ENCODE measurements at places on chromosomes 3 and 15.

GRCh38 chr15:58362262-58362922, 69.4 kb upstream of the LIPC start:
- no peak for DNase-seq

DNA sequence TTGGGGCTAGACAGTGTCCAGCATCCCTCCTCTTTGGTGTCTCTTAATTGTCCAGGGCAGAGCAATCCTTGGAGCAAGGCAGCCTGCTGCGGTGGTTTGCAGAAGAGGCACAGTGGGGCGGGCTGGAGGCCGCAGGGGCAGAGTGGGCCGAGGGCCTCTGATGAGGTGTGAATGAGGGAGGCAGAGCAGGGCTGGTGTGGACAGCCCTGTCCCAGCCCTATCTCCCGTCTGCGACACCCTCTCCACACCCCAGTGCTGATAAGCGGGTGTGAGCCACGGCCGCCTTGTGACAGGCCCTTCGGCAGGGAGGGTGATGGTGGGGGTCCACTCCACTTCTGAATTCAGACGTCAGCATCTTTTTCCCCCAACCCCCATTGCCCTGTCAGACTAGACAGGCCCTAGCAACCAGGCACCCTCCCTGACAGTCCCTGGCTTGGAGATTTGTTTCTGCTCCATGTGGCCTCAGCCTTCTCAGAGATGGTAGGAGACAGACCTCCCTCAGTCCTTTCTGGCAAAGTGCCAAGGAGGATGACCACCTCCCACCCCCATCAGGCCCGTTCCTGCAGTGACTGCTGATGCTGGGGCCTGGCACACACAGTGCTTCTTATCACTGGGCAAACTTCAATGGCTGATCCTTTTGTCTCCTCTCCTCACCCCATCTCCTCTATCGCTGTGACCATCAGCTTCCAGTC, 37.3 kb downstream of the EXOG start:
- no peak for DNase-seq

DNA sequence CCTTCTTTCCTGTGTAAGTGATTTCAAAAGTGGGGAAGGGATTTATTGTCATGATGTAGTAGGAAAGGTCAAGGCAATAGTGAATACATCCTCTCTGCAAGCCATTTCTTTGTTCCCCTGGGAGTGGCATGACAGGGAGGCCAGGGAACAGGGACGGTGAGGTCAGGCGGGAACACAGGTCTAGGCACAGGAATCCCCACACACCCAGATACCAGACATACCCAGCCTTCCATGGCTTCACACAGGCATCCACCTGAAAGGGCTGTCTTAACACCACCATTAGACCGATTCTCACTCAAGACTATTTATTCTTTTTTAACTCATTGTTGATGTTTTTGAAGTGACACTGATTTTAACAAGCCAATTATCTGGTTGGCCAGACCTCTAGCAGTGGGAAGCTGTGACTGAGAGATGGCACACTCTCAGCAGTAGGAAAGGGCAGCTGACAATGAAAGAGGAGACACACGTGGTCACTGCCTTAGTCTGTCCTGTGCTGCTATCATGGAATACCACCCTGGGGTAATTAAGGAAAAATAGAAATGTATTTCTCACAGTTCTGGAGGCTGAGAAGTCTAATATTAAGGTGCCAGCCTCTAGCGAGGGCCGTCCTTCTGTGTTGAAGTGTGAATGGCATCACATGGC, 74.6 kb upstream of the MYZAP start:
- DNase-seq, result no peak

GRCh38 chr3:72615182-72615581, 233.1 kb downstream of the SHQ1 start:
- DNase-seq, result no peak

DNA sequence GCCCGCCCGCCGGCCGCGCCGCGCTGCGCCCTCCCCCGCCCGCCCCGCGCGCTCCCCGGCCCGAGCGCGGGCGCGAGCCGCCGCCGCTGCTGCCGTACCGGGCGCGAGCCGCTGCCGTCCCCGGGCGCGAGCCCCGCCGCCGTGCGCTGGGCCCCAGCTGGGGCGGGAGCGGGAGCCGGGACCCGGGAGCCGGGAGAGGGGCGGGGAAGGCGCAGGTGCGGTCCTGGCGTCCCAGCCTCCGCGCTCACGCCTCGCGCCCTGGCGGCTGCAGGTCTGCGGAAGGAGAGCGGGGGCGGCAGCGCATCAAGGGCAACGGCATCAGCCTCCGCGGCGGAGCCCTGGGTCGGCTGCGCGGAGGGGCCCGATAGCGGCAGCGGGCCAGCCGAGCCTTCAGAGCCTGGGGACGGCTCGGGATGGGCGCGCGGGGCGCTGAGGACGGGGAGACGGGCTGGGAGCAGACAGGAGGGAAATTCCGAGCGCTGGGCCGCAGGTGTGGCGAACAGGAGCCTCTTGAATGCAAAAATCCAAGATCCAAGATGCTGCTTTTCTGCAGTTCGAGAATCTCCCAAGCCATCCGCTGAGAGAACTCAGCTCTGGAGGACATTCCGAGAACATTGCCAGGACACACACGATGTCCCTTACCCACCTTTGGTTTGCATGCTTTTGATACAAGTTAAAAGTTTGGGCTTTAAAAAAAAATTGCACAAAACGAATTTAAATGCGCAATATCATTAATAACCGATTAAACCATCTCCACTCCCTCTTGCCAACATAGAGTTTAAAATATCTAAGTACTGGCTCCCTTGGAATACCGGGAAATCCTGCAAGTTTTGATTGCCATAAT, 251.1 kb downstream of the TJP1 start:
- peak; percentile 25 for DNase-seq

DNA sequence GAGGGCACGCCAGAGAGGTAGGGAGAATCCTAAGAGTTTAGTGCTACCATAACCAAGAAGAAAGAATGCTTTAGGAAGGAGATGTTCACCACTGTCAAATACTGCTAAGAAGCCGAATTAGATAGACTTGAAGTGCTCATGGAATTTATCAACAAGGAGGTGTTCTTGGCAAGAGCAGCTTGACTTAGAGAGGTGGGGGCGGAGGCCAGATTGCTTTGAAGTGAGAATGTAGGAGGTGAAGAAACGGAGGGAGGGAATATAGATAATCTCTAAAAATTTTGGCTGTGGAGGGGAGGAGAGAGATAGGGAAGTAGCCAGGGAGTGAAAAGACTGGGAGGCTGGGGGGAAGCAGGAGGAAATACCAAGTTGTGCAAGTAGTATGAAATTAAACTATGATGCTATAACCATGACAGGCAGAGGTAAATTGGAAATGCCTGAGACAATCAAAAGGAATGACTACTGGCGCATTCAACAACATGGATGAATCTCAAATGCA, 35.5 kb downstream of the GADL1 start:
- DNase-seq, result no peak

- no peak for DNase-seq
These were observed 3.2 kb upstream of the CHSY1 start for GRCh38 chr15:101255051-101255395.

DNA sequence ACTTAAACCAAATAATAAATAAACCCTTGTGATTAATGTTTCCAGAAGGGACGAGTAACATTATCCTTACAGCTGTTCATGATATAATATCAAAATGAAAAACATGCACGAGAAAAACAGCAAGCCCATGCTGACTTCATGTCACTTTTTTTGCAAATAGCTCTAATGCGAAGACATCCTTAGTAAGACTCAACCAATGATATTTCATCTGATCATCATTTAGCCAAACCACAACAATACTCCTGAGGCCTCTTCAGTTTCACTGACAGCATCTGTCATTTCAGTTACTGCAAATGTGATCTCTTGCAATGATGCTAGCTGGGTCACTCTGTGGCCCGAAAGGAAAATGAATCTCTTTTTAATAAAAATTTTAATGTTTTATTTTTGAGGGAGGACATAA, 74.0 kb downstream of the POLR2M start:
- no peak for DNase-seq

- DNase-seq, result no peak
These were observed 13.6 kb downstream of the TBC1D23 start for GRCh38 chr3:100274361-100274760.

- no peak for DNase-seq
These were observed 117.1 kb upstream of the MRPS22 start for GRCh38 chr3:139226731-139227130.

- DNase-seq, result no peak
These were observed 1.5 kb downstream of the PLCL2 start for GRCh38 chr3:16886303-16886683.

DNA sequence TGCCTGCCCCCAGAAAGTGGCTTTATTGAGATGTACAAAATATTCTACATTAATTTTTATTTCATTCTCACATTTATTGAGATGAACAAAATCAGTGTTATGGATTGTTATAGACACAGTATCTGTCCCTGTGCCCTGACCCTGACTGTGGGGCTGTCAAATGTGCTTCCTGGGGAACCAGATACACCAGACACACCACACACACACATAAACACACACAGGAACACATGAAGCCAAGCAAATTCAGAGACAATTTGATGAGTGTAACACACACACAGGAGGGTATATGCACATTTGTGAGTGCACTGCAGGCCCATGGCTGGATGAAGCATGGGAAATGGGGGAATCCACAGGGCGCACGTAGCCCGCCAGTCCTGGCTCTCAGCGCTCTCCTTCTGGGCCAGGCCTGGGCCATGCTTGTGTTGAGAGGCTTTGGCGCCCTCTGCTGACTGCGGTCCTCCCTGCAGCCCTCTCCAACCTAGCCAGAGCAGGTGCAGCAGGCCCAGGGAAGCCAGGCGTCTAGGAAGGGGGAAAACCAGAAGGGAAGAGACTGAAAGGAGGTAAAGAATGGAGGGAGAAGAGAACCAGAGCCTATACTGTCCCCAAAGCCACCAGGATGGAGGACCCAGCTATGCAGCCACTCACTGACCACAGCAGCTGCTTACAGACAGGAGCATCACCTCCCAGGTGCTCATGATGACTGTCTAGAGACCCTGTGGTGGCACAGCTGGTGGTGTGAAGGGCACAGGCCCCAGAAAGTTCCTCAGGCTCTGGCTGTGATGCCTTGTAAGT, 18.0 kb upstream of the LOXL1 start:
- DNase-seq, result peak; percentile 87

GRCh38 chr15:32884146-32884545, 166.3 kb downstream of the GREM1 start:
- DNase-seq, result no peak

DNA sequence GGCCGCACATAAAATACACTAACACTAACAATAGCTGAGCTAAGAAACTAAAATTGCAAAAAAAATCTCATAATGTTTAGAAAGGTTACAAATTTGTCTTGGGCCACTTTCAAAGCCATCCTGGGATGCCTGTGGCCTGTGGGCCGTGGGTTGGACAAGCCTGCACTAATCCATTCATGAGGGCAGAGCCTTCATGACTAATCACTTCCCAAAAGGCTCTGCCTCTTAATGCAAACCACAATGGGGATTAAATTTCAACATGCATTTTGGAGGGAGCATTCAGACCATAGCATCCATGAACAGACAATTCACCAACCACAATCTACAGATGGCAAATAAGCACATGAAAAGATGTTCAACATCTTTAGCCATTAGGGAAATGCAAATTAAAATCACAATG, 128.2 kb downstream of the SUCLG2 start:
- DNase-seq, result peak; percentile 69

DNA sequence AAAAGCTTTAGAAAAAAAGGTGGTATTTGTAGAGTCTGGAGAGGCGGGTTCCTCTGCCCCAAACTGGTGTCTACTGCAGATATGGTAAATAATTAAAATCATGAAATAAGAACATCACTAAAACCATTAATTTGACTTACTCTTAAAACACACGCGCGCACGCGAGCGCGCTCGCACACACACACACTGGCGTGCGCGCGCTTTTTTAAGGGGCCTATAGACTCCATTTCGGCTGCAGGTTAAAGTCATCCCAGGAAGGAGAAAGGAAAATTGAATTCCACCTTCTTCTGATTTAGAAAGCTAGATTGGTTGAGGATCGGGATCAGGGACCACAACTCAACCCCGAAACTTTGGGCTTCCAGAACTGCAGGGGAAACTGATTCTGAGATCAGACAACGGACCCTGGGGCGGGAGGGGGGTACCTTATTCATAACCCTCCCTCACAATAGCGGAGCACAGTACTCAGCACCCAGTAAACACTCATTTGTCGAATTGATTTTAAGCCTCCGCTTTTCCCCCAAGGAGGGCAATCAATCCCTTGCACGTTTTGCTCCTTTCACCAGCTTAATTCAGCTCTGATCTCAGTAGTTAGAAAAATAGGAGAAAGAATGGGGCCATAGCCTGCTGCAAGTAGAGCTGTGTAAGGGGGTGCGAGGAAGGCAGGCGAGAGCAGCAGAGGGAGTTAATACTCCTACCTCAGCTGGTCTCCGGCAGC, 509 bp upstream of the LRRC3B start:
- peak; percentile 2 for DNase-seq

DNA sequence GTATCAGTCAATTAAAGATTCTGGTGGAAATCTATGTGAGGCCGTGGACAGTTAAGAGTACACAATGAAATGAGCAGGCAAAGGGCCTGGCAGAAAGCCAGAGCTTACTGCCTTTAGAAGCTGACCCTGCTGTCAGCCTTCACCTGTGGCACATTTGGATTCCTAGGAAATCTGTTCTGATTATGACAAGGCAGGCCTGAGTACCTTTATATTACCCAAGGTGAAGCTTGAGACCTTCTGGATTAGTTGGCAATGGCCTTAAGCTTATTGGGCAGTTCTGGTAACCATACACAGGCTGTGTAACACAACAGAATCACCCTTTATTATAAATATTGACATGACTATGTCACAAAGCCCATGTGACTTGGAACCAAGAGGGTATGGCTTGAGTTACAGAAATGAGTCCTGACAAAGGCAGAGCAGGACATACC, 43.2 kb downstream of the NBEAL2 start:
- DNase-seq, result peak; percentile 5

- peak; percentile 38 for DNase-seq
These were observed 621.5 kb upstream of the ZNF385D start for GRCh38 chr3:22372292-22373062.

DNA sequence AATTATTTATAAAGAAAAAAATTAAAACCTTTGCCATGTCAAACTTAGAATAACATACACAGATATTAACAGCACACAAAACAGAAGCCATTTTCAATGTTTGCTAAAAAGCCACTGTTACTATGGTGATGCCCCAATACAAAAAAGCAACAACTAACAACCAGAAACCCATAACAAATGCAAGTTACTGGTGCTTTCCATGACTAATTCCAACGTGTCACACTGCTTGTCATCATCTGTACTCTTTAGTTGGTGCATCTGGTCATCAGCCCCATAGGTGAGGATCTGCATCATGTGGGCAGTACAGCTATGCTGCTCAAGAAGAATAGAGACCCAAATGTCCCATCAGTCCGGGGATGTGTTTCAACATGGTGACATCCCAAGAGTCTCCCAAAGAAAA, 52.8 kb downstream of the ATP8B4 start:
- DNase-seq, result no peak

Measured in GM03348 (cell line).